ENCODE measurements at places on chromosomes 5 and 9.

GRCh38 chr5:172733131-172733973 lies 37.6 kb downstream of the DUSP1 start:
- no peak for DNase-seq

DNA sequence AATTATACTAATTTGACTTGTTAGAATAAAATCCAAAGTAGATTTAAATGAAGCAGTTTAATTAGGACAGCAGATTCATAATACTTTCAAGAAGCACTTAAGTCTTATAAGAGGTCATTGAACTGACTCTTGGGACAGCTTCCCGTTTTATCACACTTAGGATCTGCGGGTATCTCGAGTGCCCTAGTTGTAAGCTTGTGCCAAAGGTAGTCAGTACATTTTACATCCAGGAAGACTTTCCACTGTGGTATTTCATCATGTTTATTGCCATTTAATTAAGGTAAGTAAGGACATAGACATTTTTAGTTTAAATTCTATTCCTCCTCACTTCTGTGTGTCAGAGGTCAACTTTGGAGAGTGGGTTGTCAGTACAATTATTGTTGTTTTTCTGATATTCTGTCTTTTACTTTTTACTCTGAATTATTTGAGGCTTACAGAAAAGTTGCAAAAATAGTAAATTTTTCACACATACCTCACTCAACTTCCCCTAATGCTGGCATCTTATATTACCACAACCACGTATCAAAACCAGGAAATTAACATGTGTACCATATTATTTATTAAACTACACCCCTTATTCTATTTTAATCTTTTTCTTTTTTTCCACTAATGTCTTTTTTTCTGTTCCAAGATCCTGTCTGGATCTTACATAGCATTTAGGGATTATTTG lies 7.5 kb upstream of the ZNF367 start:
- no peak for DNase-seq

DNA sequence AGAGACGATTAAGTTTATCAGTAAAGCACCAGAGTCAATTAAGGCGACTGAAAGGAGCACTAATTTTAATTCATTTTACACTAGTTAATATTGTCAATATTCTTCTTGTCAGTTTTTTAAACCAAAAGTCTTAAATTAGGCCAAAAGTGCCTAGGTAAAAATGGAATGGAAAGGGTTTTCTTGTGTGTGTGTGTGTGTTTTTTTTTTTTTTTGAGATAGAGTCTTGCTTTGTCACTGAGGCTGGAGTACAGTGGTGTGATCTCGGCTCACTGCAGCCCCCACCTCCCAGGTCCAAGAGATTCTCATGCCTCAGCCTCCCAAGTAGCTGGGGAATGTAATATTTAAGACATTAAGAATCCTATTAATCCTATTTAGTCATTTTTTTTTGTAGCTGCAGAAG lies 3.1 kb upstream of the APC start:
- DNase-seq: no peak

GRCh38 chr5:33174383-33174782 lies 266.4 kb upstream of the TARS1 start:
- no peak for DNase-seq

DNA sequence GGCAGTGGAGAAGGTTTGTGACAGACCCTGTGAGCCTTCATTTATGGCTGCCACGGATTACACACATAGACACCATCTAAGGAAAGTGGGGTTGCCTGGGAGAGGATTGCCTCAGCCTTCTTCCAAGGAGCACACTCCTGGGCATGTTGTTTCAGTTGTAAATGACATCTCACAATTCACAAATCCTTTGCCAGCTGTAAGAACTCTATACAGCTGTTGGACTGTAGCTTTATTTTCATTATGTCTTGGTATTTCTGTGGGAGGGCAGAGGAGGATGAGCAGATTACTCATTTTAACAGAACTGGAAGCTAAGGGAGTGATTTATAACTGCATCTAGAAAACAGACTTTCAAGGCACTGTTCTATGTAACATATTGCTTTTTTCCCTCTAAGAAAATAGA lies 25.6 kb downstream of the MELK start:
- no peak for DNase-seq

GRCh38 chr9:136011703-136012496 lies 50.7 kb upstream of the UBAC1 start:
- DNase-seq: no peak

- DNase-seq: no peak
Observed at GRCh38 chr9:115262477-115262876, 144.5 kb upstream of the TNC start.

DNA sequence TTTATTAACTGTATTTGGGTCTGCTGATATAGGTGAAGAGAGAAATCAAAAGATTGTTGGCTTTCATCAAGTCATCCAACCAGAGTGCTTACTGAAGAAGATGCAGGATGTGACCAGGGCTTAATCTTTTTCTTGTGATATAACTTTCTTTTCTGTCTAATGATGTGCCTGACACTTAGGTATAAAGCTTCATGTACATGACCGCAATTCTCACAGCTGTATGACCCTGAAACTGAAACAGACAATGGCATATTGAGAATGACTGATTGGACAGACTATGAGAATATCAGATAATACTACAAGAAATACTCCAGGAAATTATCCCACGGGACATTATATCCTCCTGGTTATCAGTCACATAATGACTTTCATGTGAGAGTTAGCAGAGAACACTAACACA lies 32.5 kb upstream of the FAM174A start:
- no peak for DNase-seq

DNA sequence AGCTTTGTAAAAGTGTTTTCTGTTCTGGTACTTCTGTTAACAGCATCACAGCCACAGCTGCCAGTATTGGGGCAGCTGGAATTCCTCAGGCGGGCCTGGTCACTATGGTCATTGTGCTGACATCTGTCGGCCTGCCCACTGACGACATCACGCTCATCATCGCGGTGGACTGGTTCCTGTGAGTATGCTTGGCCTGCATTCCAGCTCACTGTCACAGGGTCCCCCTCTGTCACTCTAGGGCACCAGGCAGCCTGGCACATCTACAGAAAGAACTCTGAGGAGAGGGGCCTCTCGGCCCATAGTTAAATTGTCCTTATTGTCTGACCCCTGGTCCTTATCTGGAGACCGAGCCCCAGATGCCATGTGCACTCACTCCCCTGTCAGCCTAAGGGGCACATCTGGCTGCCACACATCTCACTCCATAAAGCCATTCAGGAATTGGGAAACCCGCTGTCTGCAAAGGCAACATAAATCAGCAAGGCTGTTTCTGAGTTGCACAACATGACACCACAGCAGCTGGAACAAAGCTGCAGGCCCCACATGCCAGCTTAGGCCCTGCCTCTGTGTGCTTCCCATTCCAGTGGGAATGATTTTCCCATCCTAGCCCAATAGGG lies 77.5 kb downstream of the SLC1A3 start:
- no peak for DNase-seq

- DNase-seq: no peak
Observed at GRCh38 chr5:40172721-40173120, 507.0 kb upstream of the PTGER4 start.

- DNase-seq: no peak
Observed at GRCh38 chr5:11174591-11174990, 413.6 kb upstream of the DAP start.

- DNase-seq: no peak
Observed at GRCh38 chr9:78035383-78035993, 3.9 kb upstream of the GNAQ start.

GRCh38 chr5:93399675-93400074 lies 181.3 kb downstream of the NR2F1-AS1 start:
- DNase-seq: no peak

DNA sequence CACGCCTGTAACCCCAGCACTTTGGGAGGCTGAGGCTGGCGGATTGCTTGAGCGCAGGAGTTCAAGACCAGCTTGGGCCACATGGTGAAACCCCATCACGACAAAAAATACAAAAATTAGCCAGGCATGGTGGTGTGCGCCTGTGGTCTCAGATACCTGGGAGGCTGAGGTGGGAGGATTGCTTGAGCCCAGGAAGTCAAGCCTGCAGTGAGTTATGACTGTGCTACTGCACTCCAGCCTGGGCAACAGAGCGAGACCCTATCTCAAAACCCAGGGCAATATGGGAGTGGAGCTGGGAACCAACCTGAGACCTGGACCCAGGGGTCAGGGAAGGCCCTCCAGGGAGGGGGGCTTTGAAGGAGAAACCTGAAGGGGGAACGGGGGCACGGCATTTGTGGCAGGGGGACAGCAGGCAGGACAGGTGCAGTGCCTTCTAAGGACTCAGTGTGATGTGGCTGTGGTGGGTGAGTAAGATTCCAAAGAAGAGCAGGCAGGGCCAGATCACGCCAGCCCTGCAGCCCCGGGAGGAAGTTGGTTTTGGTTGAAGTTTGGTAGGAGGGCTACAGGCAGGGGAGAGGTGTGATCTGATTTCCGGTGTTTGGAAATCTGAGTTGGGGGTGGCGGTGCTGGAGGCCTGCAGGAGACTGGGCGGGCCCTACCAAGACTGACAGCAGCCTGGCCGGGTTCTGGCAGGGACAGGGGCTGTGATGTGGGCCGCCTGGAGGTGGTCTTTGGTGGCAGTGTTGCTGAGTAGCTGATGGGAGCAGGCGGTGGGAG lies 46.2 kb downstream of the NTNG2 start:
- no peak for DNase-seq

- no peak for DNase-seq
Observed at GRCh38 chr5:5605170-5605764, 182.8 kb downstream of the ICE1 start.

- no peak for DNase-seq
Observed at GRCh38 chr5:38736089-38736488, 109.7 kb upstream of the OSMR start.

DNA sequence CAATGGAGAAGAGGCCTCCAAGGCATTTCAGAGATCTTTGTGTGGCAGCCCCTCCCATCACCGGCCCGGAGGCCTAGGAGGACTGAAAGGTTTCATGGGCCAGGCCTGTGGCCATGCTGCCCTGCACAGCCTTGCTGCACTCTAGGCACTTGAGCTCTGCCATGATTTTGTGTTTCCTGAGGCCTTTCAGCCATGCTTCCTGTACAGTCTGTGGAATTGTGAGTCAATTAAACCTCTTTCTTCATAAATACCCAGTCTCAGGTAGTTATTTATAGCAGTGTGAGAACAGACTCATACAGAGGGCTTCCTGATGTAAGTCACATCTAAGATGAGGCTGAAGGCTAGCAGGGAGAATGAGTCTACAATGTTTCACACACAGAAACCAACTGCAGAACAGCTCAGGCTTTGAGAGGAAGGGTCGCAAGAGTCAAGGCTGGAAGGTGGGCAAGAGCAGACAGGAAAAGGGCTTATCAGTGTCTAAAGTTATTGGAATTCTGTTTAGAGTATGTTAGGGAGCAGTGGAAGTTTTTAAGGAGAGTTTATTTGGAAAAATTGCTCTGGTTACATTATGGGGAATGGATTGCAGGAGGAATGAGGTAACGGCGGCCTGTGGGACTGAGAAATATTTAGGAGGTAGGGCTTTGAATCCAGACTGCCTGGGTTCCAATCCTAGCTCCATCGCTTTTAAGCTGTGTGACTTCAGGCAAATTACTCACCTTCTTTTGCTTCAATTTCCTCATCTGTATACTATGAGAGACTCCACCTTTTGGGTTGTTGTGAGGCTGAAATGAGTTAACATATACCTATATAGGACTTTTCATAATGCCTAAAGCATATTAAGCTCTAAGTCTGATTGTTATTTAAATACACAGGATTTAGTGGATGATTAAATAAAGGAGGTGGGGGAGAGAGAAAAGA lies 291.2 kb downstream of the CWC27 start:
- no peak for DNase-seq

DNA sequence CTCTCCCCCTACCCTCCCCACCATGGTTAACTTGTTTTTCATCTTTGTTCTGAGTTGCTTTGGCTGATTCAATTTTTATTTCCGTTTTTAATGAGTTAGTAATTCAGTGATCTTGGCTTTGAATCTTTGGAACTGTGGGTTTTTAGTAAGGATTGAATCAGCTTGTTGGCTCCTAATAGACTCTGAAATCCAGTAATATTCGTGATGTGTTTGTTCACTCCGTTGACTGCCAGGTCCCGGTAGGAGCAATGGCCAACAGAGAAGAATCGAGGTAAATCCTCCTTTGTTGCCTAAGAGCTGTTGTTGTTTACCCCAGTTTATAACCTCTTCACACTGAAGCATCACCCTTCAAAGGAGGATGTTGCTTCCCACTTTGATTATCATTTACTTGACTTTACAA lies 92.7 kb downstream of the PCSK1 start:
- DNase-seq: no peak

GRCh38 chr5:102561894-102562760 lies 63.3 kb upstream of the SLCO6A1 start:
- DNase-seq: no peak

DNA sequence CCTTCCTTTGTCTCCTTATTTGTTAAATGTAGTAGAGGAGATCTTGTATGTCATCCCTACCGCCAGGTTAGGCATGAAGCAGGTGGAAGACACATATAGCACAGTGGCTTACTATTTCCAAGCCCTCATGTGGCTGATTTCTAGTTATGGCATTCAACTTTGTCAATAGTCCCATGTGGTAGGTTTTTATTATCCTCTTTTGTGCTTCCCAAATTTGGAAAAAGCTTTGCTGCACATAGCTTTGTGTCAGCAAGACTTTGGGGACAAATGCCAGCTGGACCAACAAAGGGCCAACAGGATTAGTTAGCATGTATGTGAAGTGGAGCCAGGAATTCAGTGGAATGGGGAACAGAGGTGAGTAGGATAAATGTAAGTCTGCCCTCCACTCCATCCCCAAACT lies 276.3 kb downstream of the PSAT1 start:
- no peak for DNase-seq

DNA sequence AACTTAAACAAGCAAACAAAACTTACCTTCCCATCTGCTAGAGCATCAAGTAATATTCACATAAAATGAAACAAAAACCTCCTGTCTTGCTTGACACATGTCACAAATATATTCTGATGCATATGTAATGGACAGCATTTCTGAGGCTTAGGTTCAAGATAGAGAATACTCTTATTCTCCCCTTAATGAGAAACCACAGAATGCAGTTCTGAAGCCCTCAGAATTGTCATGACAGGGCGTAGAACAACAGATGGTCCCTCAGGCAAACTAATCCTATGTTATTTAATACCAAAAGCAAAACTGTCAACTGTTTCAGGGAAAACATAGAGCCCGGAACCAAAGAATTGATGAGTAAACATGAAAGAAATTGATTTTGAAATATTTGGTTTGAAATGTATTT lies 229.9 kb upstream of the RIOK2 start:
- no peak for DNase-seq

GRCh38 chr9:135522137-135522877 lies 1.1 kb downstream of the LCN1 start:
- DNase-seq: no peak

Data from activated CD4-positive, CD25-positive, alpha-beta regulatory T cell treated with anti-CD3 and anti-CD28 coated beads, Interleukin-2, amount 50 U/mL, for 16 hours (primary cell).